ENCODE measurements at places on chromosomes 2 and 18. TPM values are rescaled to one million over a fixed set of nuclear protein-coding genes. Genes with fewer than 3 reads are reported as not detected.

DGUOK gene
- total RNA-seq = 39.3 TPM

KCNS3 gene
- total RNA-seq = 3.7 TPM

DNA sequence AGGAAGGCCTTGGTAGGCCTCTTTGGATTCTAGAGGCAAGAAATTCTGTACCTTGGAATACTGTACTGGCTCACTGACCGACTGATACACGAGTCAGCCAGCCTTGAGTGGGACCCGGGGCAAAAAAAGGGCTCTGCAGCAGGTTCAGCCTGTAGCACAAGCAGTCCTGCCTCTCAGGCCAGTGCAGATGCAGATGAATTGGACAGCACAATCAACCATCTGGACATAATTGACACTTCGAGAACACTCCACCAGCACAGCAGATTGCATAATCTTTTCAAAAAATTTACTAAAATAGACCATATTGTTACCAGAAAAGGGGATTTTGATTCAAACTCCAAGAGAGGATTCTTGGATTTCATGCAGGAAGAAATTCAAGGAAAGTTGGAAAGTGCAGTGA is 241.6 kb downstream of the RPIA start:
- no peak for DNase-seq

DNA sequence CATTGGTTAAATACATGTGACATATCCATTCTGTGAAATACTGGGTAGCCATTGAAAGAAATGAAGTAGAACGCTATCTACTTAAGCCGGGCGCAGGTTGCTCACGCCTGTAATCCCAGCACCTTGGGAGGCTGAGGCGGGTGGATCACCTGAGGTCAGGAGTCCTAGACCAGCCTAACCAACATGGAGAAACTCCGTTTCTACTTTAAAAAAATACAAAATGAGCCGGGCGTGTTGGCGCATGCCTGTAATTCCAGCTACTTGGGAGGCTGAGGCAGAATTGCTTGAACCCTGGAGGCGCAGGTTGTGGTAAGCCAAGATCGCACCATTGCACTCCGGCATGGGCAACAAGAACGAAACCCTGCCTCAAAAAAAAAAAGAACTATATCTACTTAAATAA is 45.7 kb upstream of the ASPRV1 start:
- DNase-seq = no peak

RRM2 gene
- 1.0 TPM for total RNA-seq
